SIG-M5 (cell line): ENCODE measurements at places on chromosomes 7 and 10.
A peak's percentile ranks its signal among the peaks of the same experiment; 100 is the strongest.

GRCh38 chr10:88270871-88271713 lies 312.0 kb downstream of the RNLS start:
- no peak for DNase-seq

- no peak for DNase-seq
These were observed 11.2 kb downstream of the CTBP2 start for GRCh38 chr10:125149036-125149679.

DNA sequence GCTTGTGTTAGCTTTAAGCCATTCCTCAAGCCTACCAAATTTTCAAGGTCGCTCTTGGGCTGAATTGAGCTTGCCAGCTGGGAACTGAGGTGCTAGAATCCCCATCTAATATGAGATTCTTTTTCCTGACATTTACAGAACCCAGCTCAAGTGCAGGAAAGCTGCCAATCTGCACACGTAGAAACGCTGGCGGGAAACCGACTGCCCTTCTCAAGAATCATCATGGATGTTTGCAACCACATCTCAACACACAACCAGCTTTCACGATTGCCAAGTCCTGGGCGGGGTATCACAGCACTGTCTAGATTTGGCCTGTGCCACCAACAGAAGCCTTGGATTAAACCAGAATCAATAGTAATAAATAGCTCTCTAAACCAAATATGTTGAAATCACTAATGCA lies 203.7 kb downstream of the DIP2C start:
- no peak for DNase-seq

DNA sequence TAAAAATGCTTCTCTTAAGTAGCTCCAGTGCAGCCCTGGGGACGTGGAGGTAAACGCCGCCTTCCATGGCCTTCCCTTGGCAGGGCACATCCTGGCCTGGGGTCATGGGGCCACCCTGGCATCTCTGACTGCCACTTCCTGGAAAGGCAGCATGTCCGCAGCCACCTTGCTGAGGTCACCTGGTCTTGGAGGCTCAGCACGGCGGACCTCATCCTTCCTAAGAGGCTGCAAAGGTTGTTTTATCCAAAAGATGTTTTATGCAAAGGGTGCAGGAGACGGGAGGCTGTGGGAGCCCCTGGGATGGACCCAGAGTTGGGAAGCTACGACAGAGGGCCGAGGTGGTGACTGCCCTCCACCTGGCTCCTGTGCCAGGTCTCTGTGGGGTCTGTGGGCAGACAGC lies 106.0 kb downstream of the TCERG1L start:
- DNase-seq, result no peak

- no peak for DNase-seq
These were observed 24.2 kb downstream of the PNLIPRP3 start for GRCh38 chr10:116451711-116452337.

DNA sequence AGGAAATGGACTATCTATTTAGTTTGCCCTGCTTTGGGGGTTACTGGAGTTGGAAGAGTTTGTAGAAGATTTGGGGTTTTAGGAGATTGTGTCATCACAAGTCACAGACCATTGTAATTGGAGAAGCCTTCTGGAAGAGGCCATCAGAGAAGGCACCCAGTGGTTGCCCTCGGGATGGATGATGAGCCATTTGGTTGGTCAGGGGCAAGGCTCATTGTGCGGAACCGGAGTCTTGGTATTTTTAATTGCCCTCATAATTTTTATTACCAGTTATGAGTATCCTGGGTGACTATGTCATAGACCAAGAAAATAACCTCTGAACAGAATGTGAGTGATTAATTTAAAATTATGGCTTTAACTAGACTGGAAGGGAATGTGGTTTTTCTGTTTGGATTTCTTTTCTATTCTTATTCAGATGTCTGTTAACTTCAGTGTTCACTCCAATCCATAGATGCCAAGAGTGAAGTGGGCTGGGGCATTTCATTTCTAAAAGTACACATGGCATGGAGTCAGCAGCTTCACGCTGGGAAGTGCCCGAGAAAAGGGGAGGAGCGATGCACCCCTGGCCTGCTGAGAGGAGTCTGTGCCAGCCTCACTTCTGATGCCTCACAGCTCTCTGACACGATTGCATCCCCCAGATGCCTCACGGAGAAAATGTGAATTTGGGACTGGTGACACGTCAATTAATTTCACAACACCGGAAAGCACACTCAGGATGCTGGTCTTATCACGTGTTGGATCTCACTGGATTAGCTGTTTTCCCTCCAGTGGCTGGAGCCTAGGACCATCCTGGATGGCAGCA lies 225.6 kb upstream of the IGFBP3 start:
- no peak for DNase-seq

GRCh38 chr7:117810642-117811512 lies 62.4 kb downstream of the CTTNBP2 start:
- no peak for DNase-seq

GRCh38 chr7:143458263-143458662 lies 15.0 kb downstream of the TAS2R60 start:
- DNase-seq, result peak; percentile 2

GRCh38 chr7:87833130-87833529 lies 43.0 kb downstream of the SLC25A40 start:
- DNase-seq, result no peak

DNA sequence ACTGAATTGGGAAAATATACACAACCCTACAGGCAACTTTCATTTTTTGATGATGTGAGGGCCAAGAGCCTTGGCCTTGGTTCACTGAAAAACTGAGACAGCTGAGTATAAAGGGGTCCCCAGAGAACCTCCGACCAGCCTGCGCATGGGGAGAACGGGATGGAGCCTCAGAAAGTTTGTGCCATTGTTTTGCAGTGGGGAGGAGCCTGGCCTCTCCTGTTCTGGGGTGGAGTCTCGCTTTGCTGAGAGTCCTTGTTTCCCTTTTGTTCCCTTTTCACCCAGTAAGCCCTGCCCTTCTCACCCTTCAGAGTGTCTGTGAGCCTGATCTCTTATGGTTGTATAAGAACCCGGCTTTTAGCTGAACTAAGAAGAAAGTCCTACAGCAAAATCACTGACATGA lies 193.2 kb upstream of the AKR1E2 start:
- no peak for DNase-seq

- DNase-seq, result no peak
These were observed 67.5 kb downstream of the MAD1L1 start for GRCh38 chr7:2165239-2165609.
